ENCODE measurements at places on chromosomes 3 and 15.
A peak's percentile ranks its signal among the peaks of the same experiment; 100 is the strongest.

DNA sequence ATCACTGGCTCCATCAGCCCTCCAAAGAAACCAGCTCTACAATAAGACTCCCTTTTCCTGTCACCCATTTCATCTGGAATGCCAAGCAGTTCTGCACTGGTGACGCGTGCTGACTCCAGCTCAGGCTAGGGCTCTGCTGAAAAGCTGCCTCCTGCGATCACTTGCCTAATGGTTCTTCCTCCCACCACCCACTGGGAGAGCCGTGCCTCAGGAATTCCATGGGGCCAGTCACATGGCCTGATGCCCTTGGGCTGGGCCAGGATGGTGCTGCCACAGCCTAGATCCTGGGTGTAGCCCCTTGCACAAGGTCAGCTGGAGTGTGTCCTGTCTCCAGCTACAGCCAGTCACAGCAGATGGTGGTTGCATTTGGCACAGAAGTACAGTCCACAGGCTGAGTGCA is 98.9 kb downstream of the DNAJB8 start:
- no peak for DNase-seq

DNA sequence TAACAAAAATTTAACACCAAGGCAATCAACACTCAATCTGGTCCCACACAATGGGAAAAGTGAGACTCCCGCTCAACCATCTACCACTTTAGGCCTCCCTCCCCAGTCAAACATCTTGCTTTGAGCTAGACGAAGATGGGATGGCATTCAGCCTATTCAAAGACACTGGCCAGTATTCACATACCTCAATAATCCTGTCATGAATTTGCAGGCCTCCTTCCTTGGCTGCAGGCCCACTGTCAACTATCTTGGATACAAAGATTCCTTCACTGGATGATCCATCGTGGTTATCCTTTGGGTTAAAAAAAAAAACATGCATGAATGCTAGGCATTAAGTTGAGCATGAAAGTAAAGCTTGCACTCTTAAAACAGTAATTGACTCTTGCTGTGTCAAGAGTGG is 22.6 kb downstream of the PDZRN3 start:
- DNase-seq = peak; percentile 29

- no peak for DNase-seq
Measured at GRCh38 chr3:55891106-55891505, 404.0 kb upstream of the WNT5A start.

- peak; percentile 29 for DNase-seq
Measured at GRCh38 chr15:40290918-40291574, 8.2 kb upstream of the ANKRD63 start.

DNA sequence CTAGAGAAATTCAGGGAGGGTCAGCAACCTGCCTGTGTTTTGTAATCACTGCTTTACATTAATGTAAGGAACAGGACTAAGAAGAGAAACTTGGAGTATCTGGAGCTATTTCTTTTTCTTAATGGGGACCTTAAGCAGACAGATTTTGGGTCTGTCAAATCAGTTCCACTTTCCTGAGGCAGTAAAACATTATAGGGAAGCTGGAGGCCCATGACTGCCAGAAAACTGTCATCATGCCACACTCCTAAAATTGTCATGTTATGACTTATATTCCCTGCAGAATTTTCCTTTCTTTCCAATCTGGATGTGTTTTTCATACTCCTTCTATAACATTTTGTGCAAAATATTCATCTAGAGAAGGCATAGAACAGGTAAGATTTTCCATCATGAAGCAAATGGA is 28.8 kb downstream of the DGKG start:
- no peak for DNase-seq

DNA sequence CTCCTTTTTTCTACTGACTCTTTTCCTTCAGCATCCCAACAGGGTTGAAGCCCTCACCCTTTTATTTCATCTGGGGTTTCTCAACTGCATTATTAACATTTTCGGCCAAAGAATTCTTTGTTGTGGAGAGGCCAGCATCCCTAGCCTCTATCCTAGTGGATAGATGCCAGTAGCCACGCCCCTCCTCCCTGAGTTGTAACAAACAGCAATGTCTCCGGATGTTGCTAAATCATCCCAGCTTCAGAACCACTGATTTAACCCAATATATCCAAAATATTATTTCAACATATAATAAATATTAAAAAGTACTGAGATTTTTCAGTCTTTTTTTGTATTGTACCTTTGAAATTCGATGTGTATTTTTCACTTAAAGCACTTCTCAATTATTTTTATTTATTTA is 2.0 kb upstream of the RNF111 start:
- no peak for DNase-seq

DNA sequence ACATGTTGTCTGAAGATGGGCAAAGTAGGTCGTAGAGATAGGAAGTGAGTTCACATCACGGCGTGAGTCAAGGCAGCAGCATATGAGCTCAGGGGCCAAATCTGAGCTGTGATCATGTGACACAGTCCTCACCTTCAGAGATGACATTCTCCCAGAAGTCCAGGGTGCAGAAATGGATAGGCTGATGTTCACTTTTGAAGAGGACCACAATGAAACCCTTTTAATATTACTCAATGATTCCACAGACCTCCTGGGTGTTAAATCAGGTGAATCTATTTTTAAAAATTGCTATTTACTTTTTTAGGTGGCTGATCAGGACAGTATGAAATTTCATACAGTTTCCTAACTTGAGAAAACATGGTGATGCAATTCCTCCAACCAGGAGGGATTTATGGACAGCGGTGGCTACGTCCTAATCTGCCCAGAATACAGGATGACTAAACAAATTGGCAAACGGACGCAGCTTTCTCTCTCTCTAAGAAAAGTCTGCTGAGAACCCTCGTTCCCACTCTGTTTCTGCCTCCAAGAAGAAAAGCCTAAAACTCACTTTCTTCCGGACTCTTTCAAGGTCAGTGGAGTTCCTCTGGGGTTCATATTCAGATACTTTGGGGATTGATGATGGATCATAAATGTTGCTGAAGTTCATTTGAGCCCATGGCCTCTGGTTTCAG is 34.4 kb downstream of the B3GNT5 start:
- no peak for DNase-seq

Data from T1000 (cell line).